GM23338 (cell line): ENCODE measurements at places on chromosomes 11 and 22. TPM values are rescaled to one million over a fixed set of nuclear protein-coding genes. Genes with fewer than 3 reads are reported as not detected.

NDUFS3 gene
- polyA plus RNA-seq = 168 and 185 TPM in 2 replicates

INS gene
- polyA plus RNA-seq = not detected in 2 replicates

OR8D1 gene
- not detected in 2 replicates for polyA plus RNA-seq

TCN2 gene
- 12.4 and 12.9 TPM in 2 replicates for polyA plus RNA-seq

RFPL3 gene
- polyA plus RNA-seq = not detected in 2 replicates

MS4A12 gene
- polyA plus RNA-seq = 0.30 and 0.34 TPM in 2 replicates

LRRC74B gene
- polyA plus RNA-seq = not detected in 2 replicates

CARD18 gene
- not detected in 2 replicates for polyA plus RNA-seq

ANO1 gene
- 1.3 and 1.4 TPM in 2 replicates for polyA plus RNA-seq

LBHD1 gene
- polyA plus RNA-seq = 1.5 and 2.9 TPM in 2 replicates

SERPINH1 gene
- polyA plus RNA-seq = 238 and 269 TPM in 2 replicates

OR4X2 gene
- not detected in 2 replicates for polyA plus RNA-seq

APOBEC3B gene
- 9.2 and 11.8 TPM in 2 replicates for polyA plus RNA-seq

C11orf21 gene
- polyA plus RNA-seq = not detected in 2 replicates
